ENCODE measurements at places on chromosomes 3 and 15.

GRCh38 chr3:197298945-197299854 is 788 bp upstream of the DLG1 start:
- DNase-seq = no peak

GRCh38 chr15:65032801-65033537 is 3.5 kb upstream of the MTFMT start:
- no peak for DNase-seq

- no peak for DNase-seq
Measured at GRCh38 chr3:72595927-72596610, 252.2 kb downstream of the SHQ1 start.

- DNase-seq = no peak
Measured at GRCh38 chr3:11287404-11287803, 15.2 kb downstream of the ATG7 start.

- DNase-seq = no peak
Measured at GRCh38 chr15:75076277-75076676, 52.9 kb downstream of the PPCDC start.

DNA sequence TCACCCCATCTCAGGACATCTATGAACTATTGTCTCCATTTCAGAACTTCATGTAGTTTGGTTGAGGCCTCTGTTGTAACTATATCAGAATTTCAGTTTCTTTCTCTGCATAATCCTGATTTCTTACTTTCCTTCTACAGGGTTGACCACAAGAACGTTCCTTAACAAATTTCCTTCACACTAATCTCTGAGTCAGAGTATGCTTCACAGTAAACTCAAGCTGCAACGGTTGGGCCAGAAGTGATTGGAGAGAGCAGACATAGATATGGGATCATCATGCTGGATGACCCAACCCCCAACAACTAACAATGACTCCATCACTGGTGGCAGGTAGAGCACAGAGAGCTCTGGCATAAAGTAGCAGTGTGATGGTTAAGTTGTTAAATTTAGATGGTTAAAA is 128.8 kb upstream of the OSTN start:
- no peak for DNase-seq

- DNase-seq = no peak
Measured at GRCh38 chr15:40769274-40770146, at the start of gene C15orf62. Gene C15orf62, plus strand, starts transcription at chr15:40769980. Its CDS starts 516 bp downstream, at chr15:40770496.

GRCh38 chr3:131233900-131234668 is 147.5 kb upstream of the NUDT16 start:
- no peak for DNase-seq

GRCh38 chr3:71838406-71838805 is 53.5 kb upstream of the PROK2 start:
- DNase-seq = no peak

GRCh38 chr15:63545520-63545919 is 41.1 kb downstream of the USP3 start:
- DNase-seq = no peak

GRCh38 chr3:121483290-121483689 is 62.5 kb downstream of the POLQ start:
- DNase-seq = no peak
